ENCODE measurements at places on chromosomes 5 and 9.

- no peak for DNase-seq
Measured at GRCh38 chr5:32542216-32543059, 42.9 kb upstream of the SUB1 start.

GRCh38 chr5:133523013-133523658 lies 89.2 kb downstream of the FSTL4 start:
- no peak for DNase-seq

DNA sequence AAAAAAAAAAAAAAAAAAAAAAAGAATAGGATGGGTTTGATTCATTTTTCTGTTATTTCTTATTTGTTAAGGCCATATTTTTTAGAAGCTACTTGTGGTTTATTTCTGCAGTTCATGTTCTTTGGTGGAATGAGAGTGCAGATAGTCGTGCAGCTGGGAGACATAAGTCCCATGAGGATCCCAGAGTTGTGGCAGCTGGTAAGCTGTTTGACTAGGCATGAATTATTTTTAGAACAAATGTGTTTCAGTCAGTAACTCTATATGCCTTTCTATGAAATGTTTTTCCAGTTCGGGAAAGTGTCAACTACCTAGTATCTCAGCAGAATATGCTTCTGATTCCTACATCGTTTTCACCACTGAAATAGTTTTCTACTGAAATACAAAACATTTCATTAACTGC lies 5.0 kb upstream of the NIPSNAP3B start:
- no peak for DNase-seq

GRCh38 chr5:10892147-10892910 lies 131.3 kb upstream of the DAP start:
- peak; percentile 72 for DNase-seq

DNA sequence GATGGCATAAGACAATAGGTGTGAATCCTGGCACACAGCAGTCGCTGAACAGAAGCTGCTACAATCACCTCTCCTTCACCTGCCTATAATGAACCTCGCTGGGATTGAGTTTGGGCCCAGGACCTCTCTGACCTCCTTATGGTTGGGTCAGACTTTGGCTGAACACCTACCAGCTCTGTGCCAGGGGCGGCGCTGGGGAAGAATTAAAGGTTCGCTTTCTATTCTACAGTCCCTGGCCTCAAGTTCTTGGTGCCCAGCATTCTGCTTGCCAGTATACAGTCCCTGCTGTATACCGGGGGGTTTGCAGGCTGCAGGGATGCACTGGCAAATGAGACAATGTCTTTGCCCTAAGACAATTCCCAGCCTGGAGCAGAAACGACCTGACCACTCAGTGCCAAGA lies 895 bp upstream of the STRBP start:
- DNase-seq, result no peak

- DNase-seq, result no peak
Measured at GRCh38 chr9:105168870-105169319, 75.6 kb upstream of the SLC44A1 start.

DNA sequence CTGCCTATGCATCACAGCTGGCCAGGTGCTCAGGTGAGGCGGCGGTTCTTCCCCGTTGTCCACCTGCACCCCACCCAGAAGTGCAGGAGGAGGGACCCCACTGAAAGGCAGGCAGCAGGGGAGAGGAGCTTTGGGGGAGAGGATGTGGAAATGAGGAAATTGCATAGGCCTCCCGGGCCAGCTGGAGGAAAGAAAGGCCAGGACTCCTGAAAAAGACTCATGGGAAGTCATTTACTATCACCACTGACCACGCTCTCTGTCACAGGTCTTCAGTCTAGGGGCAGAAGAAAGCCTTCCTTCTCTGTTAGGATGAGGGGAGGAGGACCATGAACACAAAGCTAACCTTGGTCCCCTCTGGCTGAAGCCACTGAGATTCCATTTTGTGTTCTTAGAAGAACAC lies 28.1 kb downstream of the KCNMB1 start:
- DNase-seq, result no peak

DNA sequence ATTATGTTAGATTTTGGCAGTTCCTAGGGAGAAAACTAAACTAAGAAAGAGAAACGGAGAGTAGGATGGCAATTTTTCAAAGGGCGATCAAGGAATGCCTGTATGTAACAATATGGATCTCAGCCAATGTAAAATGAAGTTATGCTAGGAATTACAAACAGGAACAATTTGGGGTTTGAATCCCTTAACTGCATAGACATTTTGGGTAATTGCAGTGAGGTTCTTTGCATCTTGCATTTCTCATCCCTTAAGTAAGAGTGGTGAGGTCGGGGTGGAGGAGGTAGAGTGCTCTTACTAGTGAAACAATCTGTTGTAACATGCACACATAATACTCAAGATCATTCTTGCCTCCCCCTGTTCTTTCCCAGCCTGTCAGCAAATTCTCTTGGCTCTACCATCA lies 137.6 kb downstream of the NPR3 start:
- DNase-seq, result no peak

DNA sequence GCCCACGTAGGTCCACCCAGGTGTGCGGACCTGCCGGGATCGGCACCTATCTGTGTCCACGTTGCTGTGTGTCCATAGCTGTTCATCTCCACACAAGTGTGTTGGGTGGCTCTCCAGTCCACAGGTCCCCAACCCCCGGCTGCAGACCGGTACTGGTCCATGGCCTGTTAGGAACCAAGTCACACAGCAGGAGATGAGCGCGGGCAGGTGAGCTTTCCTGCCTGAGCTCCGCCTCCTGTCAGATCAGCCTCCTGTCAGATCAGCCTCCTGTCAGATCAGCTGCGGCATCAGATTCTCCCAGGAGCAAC lies 18.9 kb downstream of the LAMC3 start:
- DNase-seq, result no peak

DNA sequence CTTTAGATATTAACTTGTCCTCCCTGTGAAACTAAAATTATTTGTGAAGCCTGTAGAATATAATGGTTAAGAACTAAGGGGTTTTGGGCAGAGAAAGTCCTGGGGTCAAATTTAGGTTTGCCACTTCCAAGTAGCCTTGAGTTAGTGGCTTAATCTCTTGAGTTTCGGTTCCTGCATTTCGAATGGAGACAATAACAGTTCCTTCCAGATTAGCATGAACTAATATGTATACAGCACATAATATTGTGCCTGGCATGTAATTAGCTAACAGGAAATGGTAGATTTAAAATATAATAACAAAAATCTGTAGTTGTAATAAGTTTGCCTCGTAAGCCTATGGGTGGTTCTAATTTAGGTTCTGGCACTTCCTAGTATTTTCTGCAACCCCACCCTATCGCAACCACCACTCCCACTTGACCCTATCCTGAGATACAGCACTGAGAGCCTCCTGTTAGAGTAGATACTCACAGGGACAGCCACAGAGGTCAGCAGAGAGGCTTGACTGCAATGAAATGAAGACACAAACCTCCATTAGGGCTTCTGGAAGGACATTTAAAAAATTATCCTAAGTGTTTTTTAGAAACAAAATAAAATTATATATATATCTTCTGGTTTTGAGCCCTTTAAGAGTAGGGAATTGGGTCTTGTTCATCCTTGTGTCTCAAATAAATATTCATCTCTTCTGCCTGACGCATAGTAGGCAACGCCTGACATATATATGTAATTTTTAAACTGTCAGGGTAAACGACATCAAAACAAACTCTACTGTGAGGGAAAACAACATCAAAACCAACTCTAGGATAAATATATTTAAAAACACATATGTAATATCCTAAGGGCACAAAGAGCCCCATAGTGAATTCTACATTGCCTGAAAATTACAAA lies 8.5 kb downstream of the SPINK9 start:
- DNase-seq, result no peak

DNA sequence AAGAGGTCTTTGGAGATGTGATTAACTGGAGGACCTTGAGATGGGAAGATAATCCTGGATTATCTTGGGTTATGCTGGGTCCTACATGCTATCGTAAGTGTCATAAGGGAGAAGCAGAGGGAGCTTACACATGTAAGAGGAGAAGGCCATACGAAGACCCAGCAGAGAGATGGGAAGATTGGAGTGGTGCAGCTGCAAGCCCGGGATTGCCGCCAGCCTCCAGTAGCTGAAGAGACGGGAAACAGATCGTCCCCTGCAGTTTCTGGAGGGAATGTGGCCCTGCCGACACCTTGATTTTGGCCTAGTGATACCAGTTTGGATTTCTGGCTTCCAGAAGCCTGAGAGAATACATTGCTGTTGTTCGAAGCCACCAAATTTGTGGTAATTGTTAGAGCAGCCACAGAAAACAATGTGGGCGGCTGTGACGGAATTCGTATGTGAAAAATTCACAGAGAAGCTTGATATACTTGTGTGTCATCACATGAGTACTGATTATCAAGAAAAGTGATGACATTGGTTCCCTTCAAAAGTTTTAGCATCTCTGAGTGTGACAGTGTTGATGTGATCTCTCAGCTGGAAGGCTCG lies 86.9 kb downstream of the CYFIP2 start:
- no peak for DNase-seq

DNA sequence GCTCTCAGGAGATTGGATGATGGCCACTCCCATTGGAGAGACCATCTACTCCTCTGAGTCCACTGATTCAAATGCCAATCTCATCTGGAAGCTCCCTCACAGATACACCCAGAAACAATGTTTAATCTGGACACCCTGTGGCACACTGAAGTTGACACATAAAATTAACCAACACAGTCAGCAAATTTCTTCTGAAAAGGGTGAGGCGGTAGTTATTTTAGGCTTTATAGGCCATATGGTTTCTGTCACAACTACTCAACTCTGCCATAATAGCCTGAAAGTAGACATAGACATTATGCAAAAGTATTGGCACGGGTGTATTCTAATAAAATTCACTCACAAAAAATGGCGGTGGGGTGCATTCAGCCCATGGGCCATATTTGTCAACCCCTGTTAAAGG lies 244.5 kb upstream of the VLDLR start:
- no peak for DNase-seq

DNA sequence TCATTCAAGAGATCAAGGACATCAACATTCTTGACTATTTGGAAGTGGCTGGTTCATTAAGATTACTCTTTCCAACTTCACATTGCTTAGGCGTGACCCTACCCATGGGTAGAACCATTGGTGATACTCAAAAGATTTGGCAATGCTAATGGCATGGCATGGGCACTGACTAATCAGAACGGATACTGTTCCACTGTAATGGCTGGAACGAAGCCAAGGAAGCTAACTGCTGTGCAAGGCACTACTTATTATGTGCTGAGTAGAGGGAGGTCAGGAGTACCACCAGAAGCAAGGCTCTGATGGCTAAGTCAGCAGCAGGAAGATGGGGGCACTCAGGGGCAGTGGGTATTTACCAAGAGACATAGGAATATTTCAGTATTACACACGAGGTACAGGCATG lies 31.9 kb downstream of the GNA14 start:
- no peak for DNase-seq

- DNase-seq, result no peak
Measured at GRCh38 chr5:145931718-145932117, 4.7 kb upstream of the SH3RF2 start.

- DNase-seq, result no peak
Measured at GRCh38 chr5:137438932-137439331, 60.2 kb downstream of the SPOCK1 start.

GRCh38 chr5:21195145-21195544 lies 1207.1 kb upstream of the CDH18 start:
- DNase-seq, result no peak

DNA sequence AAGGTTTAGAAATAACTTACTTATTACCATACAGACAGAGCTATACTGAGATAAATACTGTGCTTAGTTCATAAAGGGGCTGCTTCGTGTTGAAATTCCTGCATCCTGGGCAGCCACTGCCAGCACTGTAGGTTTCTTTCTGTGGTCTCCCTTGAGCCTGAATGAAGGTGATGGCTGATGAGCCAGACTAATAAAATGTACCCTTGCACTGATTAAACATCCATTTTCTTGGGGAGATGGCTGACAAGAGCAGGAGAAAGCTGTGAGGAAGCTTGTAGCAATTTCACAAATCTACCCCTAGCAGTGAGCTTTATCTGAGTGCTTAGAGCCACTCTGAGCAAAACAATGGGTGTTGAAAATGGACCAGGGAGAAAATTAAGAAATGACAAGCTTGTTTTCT lies 23.3 kb upstream of the ZSWIM6 start:
- no peak for DNase-seq

DNA sequence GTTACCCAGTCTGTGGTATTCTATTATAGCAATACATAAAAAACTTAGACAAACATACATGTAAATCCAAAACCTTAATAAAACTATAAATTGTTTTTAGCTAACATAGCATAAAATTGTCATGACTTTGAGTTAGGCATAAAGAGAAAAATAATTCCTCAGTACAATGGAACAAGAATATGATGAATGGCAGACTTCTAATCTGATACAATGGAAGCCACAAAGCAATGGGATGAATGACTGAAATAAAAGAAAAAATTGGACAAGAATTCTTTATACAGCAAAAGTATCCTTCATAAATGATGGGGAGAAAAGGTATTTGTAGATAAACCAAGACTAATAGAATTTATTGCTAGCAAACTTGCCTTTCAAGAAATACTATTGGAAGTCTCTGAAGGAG lies 524.2 kb downstream of the GABRG2 start:
- DNase-seq, result no peak

DNA sequence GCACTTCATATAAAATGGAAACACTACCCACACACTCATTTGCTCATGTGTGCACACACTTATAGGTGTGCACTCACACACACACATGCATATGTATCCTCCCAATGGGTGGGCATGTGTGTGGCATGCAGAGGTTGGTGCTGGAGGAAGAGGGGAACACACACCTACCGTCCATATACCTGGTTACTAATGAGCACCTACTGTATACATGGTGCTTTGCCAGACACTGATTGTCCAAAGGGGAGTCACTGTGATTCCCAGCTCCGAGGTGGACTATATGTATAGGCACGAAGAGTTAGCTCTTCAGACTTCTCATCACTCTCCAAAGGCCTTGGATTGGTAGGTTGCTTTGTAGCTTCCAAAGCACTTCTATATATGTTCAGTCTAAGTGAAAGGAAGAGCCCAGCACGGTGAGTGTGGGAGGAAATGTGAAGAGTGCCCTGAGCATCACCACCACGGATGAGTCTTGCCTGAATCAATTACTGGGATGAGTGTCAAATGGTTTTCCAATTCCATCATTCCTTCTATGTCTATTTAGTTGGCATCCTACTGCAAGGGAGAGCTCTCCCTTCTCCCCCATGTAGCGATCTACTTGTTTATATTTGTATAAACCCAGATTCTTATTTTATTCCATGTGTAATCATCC lies 12.6 kb upstream of the ERGIC1 start:
- DNase-seq, result no peak

DNA sequence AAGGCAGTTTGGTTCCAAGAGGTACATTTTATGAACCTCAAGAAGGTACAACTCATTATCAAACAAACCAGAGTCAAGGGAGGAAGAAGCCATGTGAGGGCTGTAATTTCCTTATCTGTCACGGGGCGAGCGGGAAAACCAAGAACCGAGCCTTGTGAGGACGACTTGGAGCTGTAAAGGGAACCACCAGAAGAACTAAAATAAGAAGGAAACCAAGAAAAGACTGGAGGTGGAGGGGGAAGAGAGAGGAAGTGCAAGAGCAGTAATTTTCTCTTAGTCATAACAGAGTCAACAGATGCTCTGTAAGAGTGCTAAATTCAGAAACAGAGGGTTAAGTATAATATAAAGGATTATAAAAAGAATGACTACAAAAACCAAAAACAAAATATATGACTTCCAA lies 127.1 kb downstream of the DIRAS2 start:
- DNase-seq, result no peak

GRCh38 chr9:19925674-19926503 lies 137.1 kb upstream of the SLC24A2 start:
- peak; percentile 88 for DNase-seq

- DNase-seq, result no peak
Measured at GRCh38 chr9:122314165-122314564, 49.5 kb downstream of the MRRF start.

- DNase-seq, result no peak
Measured at GRCh38 chr9:93022066-93022465, 36.4 kb upstream of the SUSD3 start.
